ENCODE measurements at places on chromosomes 2 and 18. TPM values are rescaled to one million over a fixed set of nuclear protein-coding genes. Genes with fewer than 3 reads are reported as not detected.

Gene CMPK2
- total RNA-seq, result 4.3 TPM

Gene FBXO41
- total RNA-seq, result 2.7 TPM

- DNase-seq, result no peak
Measured at GRCh38 chr2:18763338-18763737, 174.0 kb upstream of the NT5C1B start.

DNA sequence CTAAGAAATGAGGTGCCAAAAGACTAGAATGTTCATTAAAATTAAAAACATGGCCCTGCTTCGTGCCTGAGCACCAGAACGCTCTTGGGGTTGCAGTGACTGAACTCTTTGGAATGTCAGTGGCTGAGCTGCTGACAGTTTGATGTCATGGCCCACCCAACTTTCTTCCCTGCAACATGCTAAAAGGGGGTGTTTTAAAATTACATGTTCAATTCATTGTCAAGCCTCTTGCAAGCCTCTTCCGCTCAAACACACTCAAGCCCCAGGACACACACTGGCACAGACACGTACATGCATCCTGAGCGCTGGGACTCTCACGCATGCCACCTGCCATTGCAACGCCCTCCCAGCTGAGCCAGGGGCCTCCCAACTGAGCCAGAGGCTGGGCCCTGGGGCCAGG lies 12.6 kb downstream of the RUFY4 start:
- DNase-seq, result no peak
